ENCODE measurements at places on chromosomes 4 and X. TPM values are rescaled to one million over a fixed set of nuclear protein-coding genes. Genes with fewer than 3 reads are reported as not detected.
A peak's percentile ranks its signal among the peaks of the same experiment; 100 is the strongest.

NLRP2B gene
- not detected for total RNA-seq

CT45A3 gene
- not detected for total RNA-seq

DNA sequence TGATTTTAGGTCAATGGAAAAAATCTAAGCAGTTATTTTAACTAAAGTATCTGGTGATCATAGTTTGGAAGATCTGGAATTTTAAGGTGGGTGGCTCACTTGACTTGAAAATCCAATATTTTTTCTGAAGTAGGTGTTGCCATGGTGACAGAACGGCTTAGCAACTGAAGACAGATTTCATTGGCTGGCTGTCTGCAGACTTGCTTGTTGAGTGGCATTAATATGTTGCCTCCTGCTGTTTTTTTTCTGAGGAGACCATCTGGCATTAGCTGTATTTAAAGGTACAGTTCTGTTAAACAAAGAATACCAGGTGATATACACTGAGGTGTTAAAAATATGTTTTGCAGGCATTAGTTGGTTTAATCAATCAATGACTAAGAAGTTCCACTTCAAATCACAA is 19.8 kb downstream of the CPE start:
- H3K4me3 ChIP-seq, result no peak overlapping the region
- H3K36me3 ChIP-seq, result no peaks in the 10 kb centered on the region
- DNase-seq, result no peak

DNA sequence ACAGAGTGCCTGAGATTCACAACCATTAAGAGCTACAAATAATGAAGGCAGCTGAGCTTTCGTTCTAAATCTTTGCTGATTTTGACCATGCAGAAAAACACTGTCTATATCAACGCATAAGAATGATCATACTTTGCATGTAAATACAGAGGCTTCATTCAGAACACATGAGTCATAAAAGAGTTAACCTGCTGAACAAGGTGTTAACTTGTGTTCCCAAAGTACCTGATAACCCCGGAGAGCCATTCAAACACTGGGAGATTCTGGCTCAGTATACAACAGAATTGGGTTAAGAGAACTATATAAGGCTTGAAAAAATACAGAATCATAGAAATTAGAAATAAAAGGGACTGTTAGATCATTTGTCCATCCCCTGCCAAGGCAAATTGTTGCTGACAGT is 964.3 kb upstream of the TENM3 start:
- no peaks in the 10 kb centered on the region for H3K36me3 ChIP-seq
- H3K27me3 ChIP-seq, result no peaks in the 10 kb centered on the region
- no peak overlapping the region for H3K4me3 ChIP-seq
- H3K4me1 ChIP-seq, result no peaks in the 10 kb centered on the region
- DNase-seq, result no peak
- H3K27ac ChIP-seq, result no peak overlapping the region

- no peak overlapping the region for H3K4me3 ChIP-seq
- peak; percentile 30 for DNase-seq
- no peaks in the 10 kb centered on the region for H3K27me3 ChIP-seq
- H3K4me1 ChIP-seq, result peaks cover 6% of the 10 kb centered on the region
- H3K27ac ChIP-seq, result no peak overlapping the region
Observed at GRCh38 chrX:6382284-6382683, 152.6 kb downstream of the VCX3A start.

GRCh38 chr4:117640836-117641235 is 393.4 kb upstream of the NDST3 start:
- H3K4me3 ChIP-seq, result no peak overlapping the region
- no peak for DNase-seq
- no peaks in the 10 kb centered on the region for H3K27me3 ChIP-seq
- no peaks in the 10 kb centered on the region for H3K36me3 ChIP-seq
- H3K4me1 ChIP-seq, result no peaks in the 10 kb centered on the region

- no peaks in the 10 kb centered on the region for H3K27me3 ChIP-seq
- no peak overlapping the region for H3K27ac ChIP-seq
- H3K4me1 ChIP-seq, result no peaks in the 10 kb centered on the region
- H3K4me3 ChIP-seq, result no peak overlapping the region
- H3K36me3 ChIP-seq, result no peaks in the 10 kb centered on the region
- no peak for DNase-seq
Observed at GRCh38 chr4:164095313-164096110, 601.0 kb downstream of the TMA16 start.
